ENCODE measurements at places on chromosomes 7 and 10.

DNA sequence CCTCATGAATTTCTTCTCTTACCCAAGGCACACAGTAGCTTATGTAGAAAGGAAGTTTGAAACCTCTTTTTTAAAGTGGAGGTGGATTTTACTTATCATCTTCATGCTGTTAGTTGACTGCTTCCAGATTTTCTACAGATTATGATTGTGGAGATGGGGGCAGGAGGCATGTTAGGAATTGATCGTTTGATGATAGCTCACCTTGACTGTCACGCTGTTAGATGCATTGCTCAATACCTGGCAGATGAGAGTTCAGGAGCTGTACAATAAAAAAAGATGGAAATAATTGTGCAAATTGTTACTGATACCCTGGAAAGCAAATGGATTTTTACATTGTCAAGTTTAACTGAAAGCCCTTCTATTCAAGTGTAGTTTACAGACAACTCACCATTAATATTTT is 340.3 kb downstream of the PLXDC2 start:
- DNase-seq, result no peak

GRCh38 chr7:81190997-81191768 is 272.3 kb upstream of the SEMA3C start:
- DNase-seq, result no peak

DNA sequence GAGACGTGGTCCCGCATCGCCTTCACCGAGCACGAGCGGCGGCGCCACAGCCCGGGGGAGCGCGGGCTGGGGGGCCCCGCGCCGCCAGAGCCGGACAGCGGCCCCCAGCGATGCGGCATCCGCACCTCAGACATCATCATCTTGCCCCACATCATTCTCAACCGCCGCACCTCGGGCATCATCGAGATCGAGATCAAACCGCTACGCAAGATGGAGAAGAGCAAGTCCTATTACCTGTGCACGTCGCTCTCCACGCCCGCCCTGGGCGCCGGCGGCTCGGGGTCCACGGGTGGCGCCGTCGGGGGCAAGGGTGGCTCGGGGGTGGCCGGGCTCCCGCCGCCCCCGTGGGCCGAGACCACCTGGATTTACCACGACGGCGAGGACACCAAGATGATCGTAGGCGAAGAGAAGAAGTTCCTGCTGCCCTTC is 737 bp downstream of the CNNM2 start:
- DNase-seq, result peak; percentile 14

DNA sequence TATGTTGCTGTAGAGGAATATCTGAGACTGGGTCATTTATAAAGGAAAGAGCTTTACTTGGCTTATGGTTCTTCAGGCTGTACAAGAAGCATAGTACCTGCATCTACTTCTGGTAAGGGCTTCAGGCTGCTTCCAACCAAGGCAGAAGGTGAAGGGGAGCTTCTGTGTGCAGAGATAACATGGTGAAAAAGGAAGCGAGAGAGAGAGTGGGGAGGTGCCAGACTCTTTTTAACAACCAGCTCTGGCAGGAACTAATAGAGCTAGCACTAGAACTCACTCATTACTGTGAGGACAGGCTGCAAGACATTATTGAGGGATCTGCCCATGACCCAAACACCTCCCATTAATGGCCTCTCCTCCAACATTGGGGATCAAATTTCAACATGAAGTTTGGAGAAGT is 94.5 kb downstream of the KIF20B start:
- DNase-seq, result peak; percentile 22

DNA sequence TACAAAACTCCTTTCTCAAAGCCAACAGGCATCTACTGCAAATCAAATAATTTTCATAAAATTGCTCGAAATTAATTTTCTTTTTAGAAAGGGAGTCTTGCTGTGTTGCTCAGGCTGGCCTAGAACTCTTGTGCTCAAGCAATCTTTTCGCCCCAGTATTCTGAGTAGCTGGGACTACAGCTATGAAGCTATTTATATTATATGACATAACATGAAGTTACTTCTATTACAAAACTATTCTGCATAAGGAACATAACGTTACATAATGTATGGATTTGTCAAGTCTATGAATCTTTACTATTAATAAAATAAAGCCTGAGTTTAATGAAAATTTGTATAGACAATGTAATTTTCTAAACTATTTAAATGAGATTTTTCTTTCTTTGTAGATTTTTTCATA is 415.0 kb downstream of the PARD3 start:
- no peak for DNase-seq

- no peak for DNase-seq
Measured at GRCh38 chr7:108686494-108686893, 116.8 kb downstream of the DNAJB9 start.

GRCh38 chr10:47038881-47039561 is 127.8 kb downstream of the PTPN20 start:
- no peak for DNase-seq

DNA sequence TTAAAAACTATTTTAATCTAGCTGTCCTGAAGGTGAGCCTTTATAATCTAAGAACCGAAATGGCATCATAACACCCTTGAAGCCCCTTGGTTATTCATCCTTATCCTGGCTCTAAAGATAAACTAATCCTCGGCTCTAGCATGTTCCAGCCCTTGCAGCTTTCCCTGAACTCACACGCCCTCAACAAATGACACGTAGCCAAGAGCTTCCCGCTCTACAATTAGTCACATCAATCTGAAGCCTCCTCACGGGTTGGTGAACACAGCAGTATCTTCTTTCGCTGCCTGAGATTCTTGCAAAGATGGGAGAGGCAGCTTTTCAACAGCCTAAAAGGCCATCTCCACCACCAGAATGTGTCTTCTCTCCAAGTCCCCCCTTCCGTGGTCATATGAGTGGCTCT is 4.1 kb downstream of the FRMD4A start:
- DNase-seq, result no peak

- peak; percentile 80 for DNase-seq
Measured at GRCh38 chr10:95906677-95907455, 909 bp upstream of the CC2D2B start.

GRCh38 chr7:33661430-33662160 is 243.7 kb upstream of the BMPER start:
- no peak for DNase-seq

GRCh38 chr10:15852111-15852557 is 8.2 kb downstream of the MINDY3 start:
- DNase-seq, result no peak

GRCh38 chr7:94509887-94510581 is 425 bp downstream of the CASD1 start:
- DNase-seq, result peak; percentile 77

GRCh38 chr10:13730306-13730652 is 143.5 kb downstream of the PRPF18 start:
- DNase-seq, result no peak

- DNase-seq, result no peak
Measured at GRCh38 chr10:35398908-35399307, 62.6 kb downstream of the CCNY start.

GRCh38 chr10:3789621-3790020 is 4.6 kb upstream of the KLF6 start:
- DNase-seq, result no peak

- no peak for DNase-seq
Measured at GRCh38 chr7:107951172-107951787, 51.7 kb downstream of the LAMB1 start.

- DNase-seq, result no peak
Measured at GRCh38 chr10:1229116-1229515, 172.9 kb downstream of the WDR37 start.

- DNase-seq, result no peak
Measured at GRCh38 chr10:13340626-13341376, 7.3 kb downstream of the SEPHS1 start.

DNA sequence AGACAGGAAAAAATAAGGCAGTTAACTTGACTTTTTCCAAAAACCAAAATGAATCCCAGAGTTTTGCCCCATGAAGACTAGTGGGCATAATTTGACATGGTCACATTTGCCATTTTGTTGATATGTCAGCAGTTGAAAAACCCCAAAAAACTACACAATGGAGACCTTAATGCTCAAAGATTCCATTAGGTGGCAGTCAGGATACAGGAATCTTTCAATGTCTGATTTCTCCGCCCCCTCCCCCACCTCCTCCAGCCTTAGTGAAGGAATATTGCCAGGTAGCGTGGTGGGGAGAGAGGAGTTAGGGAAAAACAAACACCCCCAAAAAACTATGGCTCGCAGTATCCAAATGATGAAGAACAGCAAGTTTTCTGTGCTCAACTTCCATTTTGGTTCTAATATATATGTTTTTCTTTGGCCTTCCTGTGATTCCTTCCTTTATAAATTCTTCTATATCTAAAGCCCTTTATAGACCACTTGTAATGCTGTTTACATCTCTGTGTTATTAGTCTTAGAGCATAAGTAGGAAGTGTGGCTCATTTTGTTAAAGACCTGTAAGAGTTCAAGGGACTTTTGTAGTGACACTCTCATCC is 6.7 kb upstream of the SMNDC1 start:
- DNase-seq, result peak; percentile 61

DNA sequence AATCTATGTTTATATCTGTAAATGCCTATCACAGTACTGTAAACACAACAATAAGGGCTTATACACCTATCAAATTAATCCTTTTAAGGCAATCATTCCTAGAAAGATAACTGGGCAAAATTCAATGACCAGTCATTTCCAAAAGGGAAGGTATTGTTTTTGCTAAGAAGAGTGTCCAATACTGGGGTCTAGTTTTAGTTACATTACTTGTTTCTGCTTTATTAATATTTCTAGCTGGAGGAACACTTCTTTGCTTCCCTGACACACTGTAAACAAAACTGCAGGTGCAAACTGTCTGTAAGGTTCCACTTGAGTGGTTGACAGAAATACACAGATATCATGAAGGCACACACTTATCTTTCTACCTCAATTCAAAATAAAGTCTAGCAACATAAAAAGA is 84.2 kb upstream of the FAM133B start:
- DNase-seq, result no peak

- DNase-seq, result no peak
Measured at GRCh38 chr7:14936554-14936953, 34.0 kb upstream of the DGKB start.

GRCh38 chr7:22581099-22581498 is 81.1 kb upstream of the STEAP1B start:
- no peak for DNase-seq

- DNase-seq, result no peak
Measured at GRCh38 chr7:115273139-115273772, 351.4 kb downstream of the MDFIC start.

DNA sequence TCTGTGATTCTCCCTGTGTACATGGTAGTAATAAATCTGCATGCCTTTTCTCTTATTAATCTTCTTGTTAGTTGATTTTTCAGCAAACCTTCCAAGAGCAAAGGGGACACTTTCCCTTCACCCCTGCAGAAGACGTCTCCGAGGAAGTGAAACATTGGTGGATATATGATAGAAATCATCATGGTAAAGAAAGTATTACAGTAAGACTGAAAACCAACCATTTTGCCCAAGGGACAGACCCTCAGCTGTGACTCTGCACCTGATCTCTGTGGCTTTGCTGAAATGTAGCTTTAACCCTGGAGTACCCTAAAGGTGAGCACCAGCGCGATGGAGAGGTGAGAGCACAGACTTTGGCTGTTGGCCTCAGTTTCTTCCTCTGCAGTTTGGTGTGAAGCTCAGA is 32.8 kb upstream of the MYO3A start:
- DNase-seq, result no peak

- DNase-seq, result no peak
Measured at GRCh38 chr10:132839061-132839460, 53.1 kb upstream of the NKX6-2 start.

- DNase-seq, result no peak
Measured at GRCh38 chr7:28315565-28316410, 96.5 kb upstream of the CREB5 start.

GRCh38 chr7:55965805-55966421 is 1.5 kb downstream of the NIPSNAP2 start:
- no peak for DNase-seq

- DNase-seq, result no peak
Measured at GRCh38 chr10:74290708-74291107, 139.7 kb downstream of the ADK start.

DNA sequence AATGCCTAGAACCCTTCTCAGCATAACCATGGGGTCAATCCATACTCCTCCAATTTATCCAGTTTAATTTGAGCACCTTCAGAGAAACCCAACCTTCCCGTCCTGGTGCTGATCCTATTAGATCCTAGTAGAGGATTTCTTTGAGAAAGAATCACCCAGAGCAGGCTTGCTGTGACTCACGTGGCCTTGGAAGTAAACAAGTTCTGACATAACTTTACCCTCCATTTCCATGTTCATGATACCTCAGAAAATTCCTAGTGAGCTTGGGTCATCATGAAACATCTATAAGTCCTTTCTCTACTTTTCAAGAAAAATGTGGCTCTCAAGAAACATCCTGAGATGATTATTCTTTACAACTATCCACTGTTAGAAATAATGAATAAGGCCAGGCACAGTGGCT is 71.7 kb downstream of the PRLHR start:
- DNase-seq, result no peak

GRCh38 chr7:89738549-89738948 is 415.7 kb upstream of the STEAP1 start:
- DNase-seq, result no peak

DNA sequence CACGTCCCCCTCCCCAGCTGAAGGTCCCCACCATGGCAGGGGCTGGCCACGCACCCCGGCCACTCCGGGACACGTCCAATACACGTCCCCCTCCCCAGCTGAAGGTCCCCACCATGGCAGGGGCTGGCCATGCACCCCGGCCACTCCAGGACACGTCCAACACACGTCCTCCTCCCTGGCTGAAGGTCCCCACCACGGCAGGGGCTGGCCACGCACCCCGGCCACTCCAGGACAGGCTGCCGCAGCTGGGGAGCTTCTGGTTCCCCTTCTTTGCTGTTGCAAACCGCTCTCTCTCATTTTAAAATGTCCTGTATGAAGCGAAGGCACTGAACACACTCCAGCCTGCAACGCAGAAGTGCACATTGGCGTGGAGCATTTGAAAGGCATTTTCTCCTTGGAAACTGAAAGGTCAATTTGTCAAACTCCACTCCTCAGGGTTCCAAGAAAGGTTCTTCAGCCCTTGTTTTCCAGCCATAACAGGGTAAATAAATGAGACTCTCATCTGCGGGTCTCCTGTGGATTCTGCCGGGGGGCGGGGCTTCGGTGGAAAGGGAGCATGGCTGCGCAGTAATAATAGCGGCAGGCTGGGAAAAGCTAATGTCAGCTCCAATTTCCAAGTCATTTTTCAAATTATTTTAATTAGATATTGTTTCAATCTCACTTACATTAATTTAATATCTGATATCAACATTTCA is 580.3 kb downstream of the DNAJB6 start:
- DNase-seq, result no peak

DNA sequence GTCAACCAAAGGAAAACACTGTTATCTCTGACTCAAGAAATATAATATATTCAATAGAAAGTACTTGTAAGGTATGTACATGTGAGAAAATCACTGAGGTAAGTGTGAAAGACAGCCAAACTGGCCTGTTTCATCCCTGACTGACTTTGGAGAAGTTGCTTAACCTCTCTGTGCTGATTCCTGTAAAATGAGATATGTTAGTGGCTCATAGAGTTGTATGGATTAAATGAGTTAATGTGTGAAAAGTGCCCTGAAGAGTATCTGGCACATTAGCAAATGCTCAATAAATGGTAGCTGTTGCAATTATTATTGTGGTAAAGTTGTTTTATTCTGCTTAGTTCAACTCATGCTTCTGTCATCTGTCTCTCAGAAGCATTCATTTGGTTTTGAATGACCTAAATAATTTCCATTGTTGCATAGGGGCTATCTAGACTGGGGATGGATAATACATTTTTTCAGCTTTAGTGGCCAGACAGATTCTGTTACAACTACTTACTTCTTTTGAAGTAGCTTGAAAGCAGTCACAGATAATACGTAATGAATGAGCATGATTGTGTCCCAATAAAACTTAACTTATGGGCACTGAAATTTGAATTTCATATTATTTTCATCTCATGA is 84.3 kb downstream of the SKAP2 start:
- no peak for DNase-seq

- DNase-seq, result no peak
Measured at GRCh38 chr10:78980354-78980753, 88.4 kb upstream of the ZMIZ1 start.

Data from common myeloid progenitor, CD34-positive (primary cell).